Heart right ventricle (tissue), 16 donors: ENCODE measurements at places on chromosomes 13 and 19. TPM values are rescaled to one million over a fixed set of nuclear protein-coding genes. Genes with fewer than 3 reads are reported as not detected.

The FLT1 gene
- total RNA-seq, result 53.1 TPM

The PLIN3 gene
- total RNA-seq, result 30.1 TPM

The BST2 gene
- total RNA-seq, result 73.5 TPM

The ZNF419 gene
- total RNA-seq, result 7.6 TPM

The ZNF568 gene
- 11.1 TPM for total RNA-seq

The SLAIN1 gene
- 4.1 TPM for total RNA-seq

The SLC6A16 gene
- 1.0 TPM for total RNA-seq

The RFPL4A gene
- total RNA-seq, result not detected

The SIGLEC7 gene
- not detected for total RNA-seq

The TINCR gene
- 0.24 TPM for total RNA-seq

The PEAK3 gene
- total RNA-seq, result 0.30 TPM

The WDR88 gene
- not detected for total RNA-seq

The ADAMTS10 gene
- 11.0 TPM for total RNA-seq

The NPAS1 gene
- total RNA-seq, result 0.25 TPM

The ZNF253 gene
- total RNA-seq, result 10.2 TPM

The RBM26 gene
- total RNA-seq, result 21.8 TPM

The LILRA6 gene
- 2.5 TPM for total RNA-seq

The ZNF66 gene
- 1.1 TPM for total RNA-seq

The ZNF563 gene
- 4.1 TPM for total RNA-seq

The STOML3 gene
- total RNA-seq, result not detected

The S1PR4 gene
- 0.24 TPM for total RNA-seq

The FGF22 gene
- 0.20 TPM for total RNA-seq

The ZSCAN4 gene
- not detected for total RNA-seq

The COL4A2 gene
- 139 TPM for total RNA-seq

The SIGLEC8 gene
- not detected for total RNA-seq

The FXYD7 gene
- total RNA-seq, result not detected

The LGALS4 gene
- total RNA-seq, result not detected

The CD79A gene
- not detected for total RNA-seq

The APOC4 gene
- total RNA-seq, result not detected

The DMKN gene
- total RNA-seq, result 15.7 TPM

The LPAR2 gene
- 1.00 TPM for total RNA-seq

The ZNF667 gene
- 4.9 TPM for total RNA-seq

The P2RY11 gene
- 13.8 TPM for total RNA-seq

The LRRC4B gene
- 0.42 TPM for total RNA-seq

The GNG7 gene
- total RNA-seq, result 38.7 TPM

The SBK2 gene
- 5.1 TPM for total RNA-seq

The PROZ gene
- not detected for total RNA-seq

The CEACAM8 gene
- not detected for total RNA-seq

The ICAM5 gene
- 0.18 TPM for total RNA-seq

The NMRK2 gene
- 455 TPM for total RNA-seq

The NR1H2 gene
- 84.4 TPM for total RNA-seq

The MEF2B gene
- total RNA-seq, result 0.95 TPM

The PDE4C gene
- 0.53 TPM for total RNA-seq

The CCDC194 gene
- not detected for total RNA-seq

The DHDH gene
- 0.51 TPM for total RNA-seq

The TMEM150B gene
- total RNA-seq, result 0.42 TPM

The ZNF681 gene
- 0.42 TPM for total RNA-seq

The POU2F2 gene
- 0.92 TPM for total RNA-seq

The ERICH4 gene
- not detected for total RNA-seq

The PSG2 gene
- not detected for total RNA-seq
